Endodermal cell (in vitro differentiated cells): ENCODE measurements at places on chromosomes 16 and 17. TPM values are rescaled to one million over a fixed set of nuclear protein-coding genes. Genes with fewer than 3 reads are reported as not detected.

Gene KRTAP17-1
- 0.48 TPM in 1 of 2 replicates, not detected in the other for total RNA-seq

Gene CACNG5
- total RNA-seq = 0.38 TPM in 2 of 3 replicates, not detected in the other

Gene OR1F1
- total RNA-seq = 0.25 and 0.29 TPM in 2 replicates

Gene KRTAP2-1
- not detected in 2 replicates for total RNA-seq

Gene RHBDF1
- total RNA-seq = 76.4 to 106 TPM (median 83.1 TPM) in 3 replicates

Gene VKORC1
- total RNA-seq = 58.5 to 249 TPM (median 63.0 TPM) in 3 replicates

Gene FBXO39
- total RNA-seq = 0.29 TPM in 2 of 3 replicates, not detected in the other

Gene CDT1
- 50.0 and 57.1 TPM in 2 replicates for total RNA-seq

DNA sequence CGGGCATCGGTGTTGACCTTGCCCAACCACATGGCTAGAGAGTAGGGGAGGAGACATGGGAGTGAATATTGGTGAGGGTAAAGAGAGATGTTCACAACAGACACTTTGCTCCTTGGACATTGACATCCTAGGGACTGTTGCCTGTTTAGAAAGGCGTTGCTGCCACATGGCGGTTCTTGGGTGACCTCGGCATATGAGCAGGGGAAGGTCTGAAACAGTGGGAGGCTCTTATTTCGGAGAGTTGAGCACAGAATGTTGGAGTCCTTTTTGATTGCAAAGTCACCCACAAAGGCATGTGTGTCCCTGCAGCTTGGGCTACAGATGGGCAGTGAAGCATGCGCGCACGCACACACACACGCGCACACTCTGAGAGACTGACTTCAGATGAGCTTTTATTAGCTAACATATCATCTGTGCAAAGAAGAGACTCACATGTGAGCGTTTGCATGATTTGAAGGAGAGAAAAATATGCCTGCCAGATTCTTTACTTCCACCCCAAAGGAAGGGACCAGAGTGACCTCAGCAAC lies 104.4 kb downstream of the SHISA9 start:
- no peaks in the 10 kb centered on the region for H3K36me3 ChIP-seq
- H3K27ac ChIP-seq = no peak overlapping the region
- H3K4me3 ChIP-seq = no peak overlapping the region
- no peak for DNase-seq
- no peaks in the 10 kb centered on the region for H3K4me1 ChIP-seq

- no peak for DNase-seq
- no peak overlapping the region for H3K4me3 ChIP-seq
- H3K36me3 ChIP-seq = no peaks in the 10 kb centered on the region
- no peaks in the 10 kb centered on the region for H3K4me1 ChIP-seq
These were observed 114.2 kb downstream of the RPTOR start for GRCh38 chr17:80658821-80659220.

DNA sequence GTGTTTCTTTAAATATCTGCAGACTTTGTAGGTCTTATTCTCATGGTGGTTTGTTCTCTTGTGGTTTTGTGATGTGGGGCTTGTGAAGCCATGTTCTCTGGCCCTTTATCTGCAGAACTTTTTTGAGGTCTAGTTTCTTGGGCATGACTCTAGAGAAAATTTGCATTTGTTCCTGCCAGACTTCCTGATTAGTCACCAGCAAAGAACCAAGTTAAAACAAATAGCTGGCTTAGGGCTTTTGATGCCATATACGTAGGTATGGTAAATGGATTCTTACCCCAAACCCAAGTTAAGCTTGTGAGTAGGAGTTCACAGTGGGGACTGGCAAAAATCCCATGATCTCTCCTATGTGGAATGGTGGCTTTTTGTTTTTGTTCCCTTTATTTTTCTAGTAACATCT lies 68.7 kb upstream of the IRX3 start:
- H3K36me3 ChIP-seq = no peaks in the 10 kb centered on the region
- no peaks in the 10 kb centered on the region for H3K27me3 ChIP-seq
- no peak overlapping the region for H3K27ac ChIP-seq

DNA sequence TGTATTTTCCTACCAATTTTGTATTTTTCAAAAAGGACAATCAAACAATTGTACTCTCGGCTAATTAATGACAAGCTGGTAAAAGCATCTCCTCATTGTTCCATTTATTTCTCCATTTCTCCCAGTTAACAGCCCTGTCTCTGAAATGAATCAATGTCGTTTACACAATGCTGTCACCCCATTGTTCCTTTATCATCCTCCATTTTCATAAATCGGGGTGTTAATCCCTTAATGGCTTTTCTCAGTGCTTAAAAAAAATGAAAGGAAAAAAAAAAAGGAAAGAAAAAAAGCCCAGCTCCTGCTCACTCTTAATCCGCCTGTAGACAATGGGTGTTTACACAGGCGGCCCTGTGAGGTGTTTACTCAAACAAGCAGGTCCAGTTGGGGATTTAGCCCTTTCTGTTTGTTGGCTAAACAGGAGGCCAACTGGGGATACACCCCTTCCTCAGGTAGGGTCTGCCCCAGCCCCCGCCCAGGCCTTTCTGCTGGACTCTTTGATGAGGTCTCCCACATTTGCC lies 86.8 kb upstream of the SALL1 start:
- H3K27ac ChIP-seq = no peak overlapping the region
- H3K27me3 ChIP-seq = no peaks in the 10 kb centered on the region
- peak; percentile 77 for DNase-seq
- H3K36me3 ChIP-seq = no peaks in the 10 kb centered on the region
- H3K4me1 ChIP-seq = peaks cover 33% of the 10 kb centered on the region

DNA sequence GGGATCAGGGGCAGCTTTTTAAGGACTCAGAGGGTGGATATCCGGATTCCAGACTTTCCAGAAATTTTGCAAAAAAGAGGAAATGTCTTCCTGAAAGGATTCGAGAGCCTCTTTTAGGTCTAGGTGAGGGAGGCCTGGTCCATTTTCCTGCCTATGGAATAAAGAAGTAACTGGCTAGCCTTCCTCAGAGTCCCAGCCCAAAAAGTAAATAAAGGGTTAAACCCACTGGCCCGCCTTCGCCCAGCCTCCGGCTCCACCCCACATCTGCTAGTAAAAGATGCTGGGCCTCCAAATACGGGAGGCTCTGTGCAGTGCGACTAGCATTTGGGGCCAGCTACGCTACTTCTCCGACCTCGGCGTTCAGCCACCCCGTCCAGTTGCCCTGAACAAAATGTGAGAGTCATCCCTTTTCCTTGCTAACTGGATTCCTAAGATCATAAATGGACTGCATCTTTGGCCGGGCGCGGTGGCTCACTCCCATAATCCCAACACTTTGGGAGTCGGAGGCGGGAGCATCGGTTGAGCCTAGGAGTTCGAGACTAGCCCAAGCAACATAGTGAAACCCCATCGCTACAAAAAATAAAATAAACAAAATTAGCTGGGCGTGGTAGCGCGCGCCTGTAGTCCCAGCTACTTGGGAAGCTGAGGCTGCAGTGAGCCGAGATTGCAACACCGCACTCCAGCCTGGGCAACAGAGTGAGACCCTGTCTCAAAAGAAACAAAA lies 824 bp upstream of the MPP2 start:
- H3K4me1 ChIP-seq = no peaks in the 10 kb centered on the region
- DNase-seq = peak; percentile 91
- H3K27ac ChIP-seq = no peak overlapping the region
- no peaks in the 10 kb centered on the region for H3K36me3 ChIP-seq
- H3K4me3 ChIP-seq = peak overlapping the region; percentile 72

- no peak for DNase-seq
- no peak overlapping the region for H3K4me3 ChIP-seq
- no peaks in the 10 kb centered on the region for H3K36me3 ChIP-seq
- no peaks in the 10 kb centered on the region for H3K4me1 ChIP-seq
- no peaks in the 10 kb centered on the region for H3K27me3 ChIP-seq
These were observed 47.6 kb upstream of the AKAP1 start for GRCh38 chr17:57037411-57037810.

- H3K27me3 ChIP-seq = no peaks in the 10 kb centered on the region
- no peaks in the 10 kb centered on the region for H3K4me1 ChIP-seq
- H3K4me3 ChIP-seq = no peak overlapping the region
- H3K36me3 ChIP-seq = peaks cover 10% of the 10 kb centered on the region
- H3K27ac ChIP-seq = no peak overlapping the region
These were observed 6.8 kb downstream of the MAPK8IP3 start for GRCh38 chr16:1712791-1713261.

DNA sequence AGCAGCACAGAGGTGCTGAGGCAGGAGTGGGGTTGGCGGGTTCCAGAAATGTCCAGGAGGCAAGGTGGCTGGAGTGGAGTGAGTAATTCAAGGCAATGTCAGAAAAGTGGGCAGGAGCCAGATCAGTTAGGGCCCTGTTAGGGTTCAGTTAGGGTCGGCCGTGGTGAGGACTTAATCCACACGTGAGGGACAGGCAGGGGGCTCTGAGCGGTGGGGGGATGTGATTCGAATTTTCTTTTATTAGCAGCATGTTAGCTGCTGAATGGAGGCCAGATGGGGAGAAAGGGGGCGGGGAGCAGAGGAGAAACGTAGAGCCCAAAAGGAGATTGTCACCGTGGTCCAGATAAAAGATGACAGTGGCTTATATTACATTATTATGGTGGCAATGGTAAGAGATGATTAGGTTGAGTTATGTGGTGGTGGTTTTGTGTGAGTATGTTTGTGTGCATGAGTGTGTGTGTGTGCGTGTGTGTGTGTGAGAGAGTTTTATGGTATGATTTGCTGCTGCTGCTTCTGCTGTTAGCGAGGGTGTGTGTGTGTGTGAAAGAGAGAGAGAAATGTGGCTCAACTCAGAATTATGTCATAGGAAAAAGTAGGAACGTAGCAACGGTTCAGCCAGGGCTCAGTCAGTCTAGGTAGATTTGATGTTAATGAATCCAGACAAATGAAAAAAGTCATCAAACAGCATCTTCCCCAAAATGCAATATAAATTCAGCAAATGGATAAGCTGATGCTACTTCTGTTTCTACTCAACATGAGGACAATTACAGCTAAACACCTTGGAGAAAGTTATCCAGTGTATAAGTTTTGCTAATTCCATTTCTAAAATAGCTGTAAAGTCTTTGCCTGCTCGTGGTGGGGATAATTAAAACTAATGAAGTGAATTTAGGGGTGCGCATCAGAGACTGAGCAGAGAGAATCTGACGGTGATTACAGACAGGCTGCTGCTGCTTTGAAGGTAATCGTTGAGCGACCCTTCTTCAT lies 390.6 kb downstream of the HAPSTR1 start:
- no peak overlapping the region for H3K4me3 ChIP-seq
- H3K27me3 ChIP-seq = no peaks in the 10 kb centered on the region
- no peaks in the 10 kb centered on the region for H3K4me1 ChIP-seq
- no peak overlapping the region for H3K27ac ChIP-seq
- H3K36me3 ChIP-seq = no peaks in the 10 kb centered on the region
- no peak for DNase-seq

DNA sequence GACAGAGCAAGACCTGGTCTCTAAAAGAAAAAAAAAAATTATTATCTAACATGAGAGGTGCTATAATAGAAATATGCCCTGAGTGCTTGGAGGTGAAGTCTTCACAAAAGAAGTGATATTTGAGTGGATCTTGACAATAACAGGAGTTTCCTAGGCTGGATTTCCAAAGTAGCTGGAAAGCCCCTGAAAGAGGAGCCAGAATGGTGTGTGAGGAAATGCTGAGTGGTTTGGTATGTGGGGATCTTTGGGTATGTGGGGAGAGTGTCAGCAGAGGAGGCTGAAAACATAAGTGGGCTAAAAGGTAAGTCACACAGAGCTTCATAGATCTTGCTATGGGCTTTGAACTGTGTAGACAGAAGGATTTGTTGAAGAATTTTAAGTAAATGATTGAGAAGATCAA lies 100.1 kb downstream of the YPEL2 start:
- no peak overlapping the region for H3K4me3 ChIP-seq
- DNase-seq = no peak
- no peak overlapping the region for H3K27ac ChIP-seq
- H3K27me3 ChIP-seq = no peaks in the 10 kb centered on the region

GRCh38 chr16:1908184-1908583 lies 10.0 kb downstream of the HS3ST6 start:
- no peak for DNase-seq
- no peak overlapping the region for H3K27ac ChIP-seq
- H3K4me1 ChIP-seq = no peaks in the 10 kb centered on the region
- no peak overlapping the region for H3K4me3 ChIP-seq
- no peaks in the 10 kb centered on the region for H3K36me3 ChIP-seq
- no peaks in the 10 kb centered on the region for H3K27me3 ChIP-seq

DNA sequence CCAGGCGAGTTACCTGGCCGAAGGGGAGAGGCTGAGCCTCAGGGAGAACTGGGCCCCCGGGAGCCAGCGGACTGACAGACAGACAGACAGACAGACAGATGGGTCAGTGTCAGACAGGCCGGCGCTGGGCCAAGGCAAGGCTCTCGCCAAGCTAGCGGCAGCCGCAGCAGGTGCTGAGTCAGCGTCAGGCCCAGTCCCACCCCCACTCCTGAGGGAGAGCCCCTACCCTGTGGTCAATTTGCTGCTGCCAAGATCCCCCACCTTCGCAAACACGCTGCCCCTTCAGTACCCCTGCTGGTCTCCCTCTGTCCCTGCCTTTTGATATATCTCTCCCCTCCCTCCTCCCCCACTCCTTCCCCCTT lies 1.5 kb downstream of the FGF11 start:
- H3K4me3 ChIP-seq = peak overlapping the region; percentile 91
- peaks cover 3% of the 10 kb centered on the region for H3K4me1 ChIP-seq
- peak; percentile 89 for DNase-seq
- H3K36me3 ChIP-seq = no peaks in the 10 kb centered on the region
- H3K27ac ChIP-seq = peak overlapping the region; percentile 96

- peaks cover 6% of the 10 kb centered on the region for H3K4me1 ChIP-seq
- DNase-seq = peak; percentile 90
- H3K27me3 ChIP-seq = no peaks in the 10 kb centered on the region
These were observed 1.0 kb downstream of the PER1 start for GRCh38 chr17:8151120-8151640.

DNA sequence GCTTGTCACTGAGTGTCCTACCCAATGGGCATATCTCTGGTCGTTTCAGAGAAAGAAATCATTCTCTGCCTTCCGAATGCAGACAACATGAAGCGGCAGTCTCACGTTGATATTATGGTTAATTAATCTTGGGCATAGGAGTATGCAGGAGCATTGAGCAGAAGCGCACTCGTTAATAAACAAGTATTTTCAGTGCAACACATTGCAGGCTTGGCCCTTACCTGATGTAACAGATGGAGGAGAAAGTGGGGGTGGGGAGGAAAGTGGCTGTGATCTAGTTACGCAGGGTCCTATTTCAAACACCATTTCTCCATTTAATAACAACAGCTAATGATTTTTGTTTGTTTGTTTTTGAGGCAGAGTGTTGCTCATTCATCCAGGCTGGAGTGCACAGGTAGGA lies 414.0 kb upstream of the RBFOX1 start:
- no peak for DNase-seq
- H3K27me3 ChIP-seq = no peaks in the 10 kb centered on the region
- H3K36me3 ChIP-seq = no peaks in the 10 kb centered on the region
- H3K27ac ChIP-seq = no peak overlapping the region
- H3K4me3 ChIP-seq = no peak overlapping the region

DNA sequence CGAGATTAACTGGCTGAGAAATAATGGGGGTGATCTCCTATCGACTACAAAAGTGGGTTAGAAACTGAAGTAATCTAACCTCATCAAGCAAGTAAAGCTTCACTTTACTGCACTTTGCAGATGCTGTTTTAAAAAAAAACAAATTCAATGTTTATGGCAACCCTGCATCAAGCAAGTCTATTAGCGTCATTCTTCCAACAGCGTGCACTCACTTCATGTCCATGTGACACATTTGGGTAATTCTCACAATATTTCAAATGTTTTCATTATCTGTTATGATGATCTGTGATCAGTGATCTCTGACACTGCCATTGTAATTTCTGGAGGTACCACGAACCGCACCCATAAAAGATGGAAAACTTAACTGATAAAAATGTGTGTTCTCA lies 70.8 kb downstream of the KANSL1 start:
- no peak overlapping the region for H3K27ac ChIP-seq
- H3K4me3 ChIP-seq = no peak overlapping the region
- H3K4me1 ChIP-seq = peaks cover 8% of the 10 kb centered on the region
- peaks cover 6% of the 10 kb centered on the region for H3K36me3 ChIP-seq
- no peak for DNase-seq

GRCh38 chr17:8273884-8274444 lies 14.5 kb upstream of the RANGRF start:
- no peak for DNase-seq
- no peak overlapping the region for H3K27ac ChIP-seq
- peaks cover 20% of the 10 kb centered on the region for H3K36me3 ChIP-seq
- H3K27me3 ChIP-seq = no peaks in the 10 kb centered on the region
